ENCODE measurements at places on chromosomes 2 and 18.
A peak's percentile ranks its signal among the peaks of the same experiment; 100 is the strongest.

DNA sequence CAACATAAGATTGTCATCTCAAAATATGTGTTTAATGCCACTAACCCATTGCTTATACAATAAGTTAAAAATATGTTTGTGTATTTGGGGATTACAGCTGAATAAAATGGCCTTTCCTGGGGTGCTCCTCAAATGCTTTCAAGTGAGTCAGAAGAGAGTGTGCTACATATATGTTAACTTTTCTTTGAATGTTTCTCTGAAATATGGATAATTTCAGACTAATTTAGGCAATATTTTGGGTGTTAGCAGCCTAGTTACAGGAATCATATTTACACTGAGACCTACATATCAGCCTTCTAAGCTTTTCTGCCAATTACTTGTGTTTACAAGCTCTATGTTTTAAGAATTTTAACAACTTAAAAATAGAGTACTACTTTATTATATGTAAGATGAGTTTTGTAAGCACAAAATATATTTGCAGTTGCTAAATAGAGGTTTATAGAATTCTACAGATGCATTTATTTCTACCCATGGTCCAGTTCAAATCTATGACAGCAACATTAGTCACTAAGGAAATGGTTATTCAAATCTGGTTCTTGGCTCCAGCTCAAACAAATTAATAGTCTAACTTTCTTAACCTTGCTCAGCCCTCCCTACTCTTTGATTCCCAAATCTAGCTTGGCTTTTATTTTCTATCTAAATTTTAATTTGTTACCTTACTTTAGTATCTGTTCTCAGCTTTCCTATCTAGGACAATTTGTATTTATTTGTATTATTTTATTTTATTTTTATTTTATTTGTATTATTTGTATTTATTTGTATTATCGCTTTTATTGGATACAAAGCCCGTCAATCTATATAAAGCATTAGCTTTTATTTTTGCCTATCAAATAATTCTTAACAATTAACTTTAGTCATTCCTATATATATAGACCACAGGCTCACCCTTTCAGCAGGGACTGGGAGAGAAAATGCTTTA, 48.9 kb downstream of the FSIP2 start:
- no peaks in the 10 kb centered on the region for H3K36me3 ChIP-seq
- no peak for DNase-seq
- no peak overlapping the region for H3K27ac ChIP-seq

DNA sequence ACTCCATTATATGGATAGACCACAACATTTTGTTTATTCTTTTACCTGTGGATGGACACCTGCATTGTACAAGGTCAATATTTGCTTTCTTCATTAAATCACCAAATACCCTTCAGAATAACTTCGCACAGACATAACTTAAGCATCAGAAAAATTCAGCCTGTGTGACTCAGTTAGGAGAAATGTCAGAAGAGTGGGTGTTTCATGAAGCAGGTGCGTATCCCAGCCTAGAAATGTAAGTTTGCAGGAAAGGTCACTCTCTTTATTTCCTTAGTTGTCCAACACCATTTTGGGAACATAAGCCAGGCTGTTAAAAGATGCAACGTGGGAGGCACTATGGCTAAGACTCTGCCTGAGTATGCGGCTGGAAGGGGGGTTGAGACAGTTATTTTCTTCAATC, 48.6 kb upstream of the FHL2 start:
- H3K27me3 ChIP-seq = no peaks in the 10 kb centered on the region
- no peak overlapping the region for H3K4me3 ChIP-seq
- no peak overlapping the region for H3K27ac ChIP-seq
- H3K36me3 ChIP-seq = no peaks in the 10 kb centered on the region
- no peak for DNase-seq

DNA sequence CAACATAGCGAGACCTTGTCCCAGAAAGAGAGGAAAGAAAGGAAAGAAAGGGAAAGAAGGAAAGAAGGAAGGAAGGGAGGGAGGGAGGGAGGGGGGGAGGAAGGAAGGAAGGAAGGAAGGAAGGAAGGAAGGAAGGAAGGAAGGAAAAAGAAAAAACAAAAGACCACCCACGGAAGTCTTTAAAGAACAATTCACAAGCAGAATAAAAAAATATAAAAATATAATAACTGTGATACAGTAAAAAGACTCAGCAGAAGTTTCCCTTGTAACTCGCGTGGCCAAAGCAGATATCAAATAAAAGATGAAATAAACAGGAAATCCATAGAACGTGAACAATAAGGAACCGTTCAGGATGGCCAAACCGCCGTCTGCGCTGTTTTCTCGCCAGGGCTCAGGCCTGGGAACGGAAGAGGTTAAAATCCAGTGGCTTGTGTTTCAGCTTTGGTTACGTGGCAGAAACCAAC, 1.2 kb upstream of the SLC1A4 start:
- H3K4me1 ChIP-seq = peaks cover 4% of the 10 kb centered on the region
- no peaks in the 10 kb centered on the region for H3K36me3 ChIP-seq
- no peaks in the 10 kb centered on the region for H3K27me3 ChIP-seq
- peak overlapping the region; percentile 95 for H3K27ac ChIP-seq
- DNase-seq = no peak

DNA sequence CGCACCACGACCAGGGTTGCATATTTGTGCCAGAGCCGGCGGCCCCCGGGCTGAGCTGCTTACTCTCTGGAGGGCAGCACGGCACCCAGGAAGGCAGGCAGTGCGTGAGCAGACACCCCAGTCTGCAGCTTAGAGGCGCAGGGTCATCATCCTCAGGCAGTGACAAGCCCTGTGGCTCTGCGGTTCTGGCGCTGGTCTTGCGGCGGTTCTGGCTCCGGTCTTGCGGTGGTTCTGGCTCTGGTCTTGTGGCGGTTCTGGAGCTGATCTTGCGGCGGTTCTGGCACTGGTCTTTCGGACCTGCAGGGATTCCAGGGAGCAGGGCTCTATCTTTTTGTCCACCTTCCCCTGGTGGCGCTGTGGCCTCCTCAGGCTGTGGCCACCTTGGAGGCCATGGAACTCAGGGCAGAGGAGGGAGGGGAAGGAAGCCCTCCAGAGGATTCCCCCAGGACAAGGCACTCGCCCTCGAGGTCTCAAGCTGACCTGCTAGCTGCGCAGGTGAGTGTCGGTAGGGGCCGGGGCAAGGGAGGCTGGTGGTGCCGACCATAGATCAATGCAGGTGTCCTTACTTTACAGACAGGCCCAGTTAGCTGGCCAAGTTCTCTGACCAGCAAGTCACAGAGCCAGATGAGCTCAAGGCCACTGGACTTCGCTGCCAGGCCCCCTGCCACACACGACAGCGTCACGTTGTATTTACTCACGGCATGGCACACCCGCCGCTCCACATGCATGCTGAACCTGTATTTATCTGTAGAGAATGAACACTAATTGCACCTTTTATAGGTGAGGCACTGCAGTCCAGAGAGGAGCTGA, 14.9 kb downstream of the ESPNL start:
- H3K4me3 ChIP-seq = no peak overlapping the region
- no peaks in the 10 kb centered on the region for H3K36me3 ChIP-seq
- peaks cover 18% of the 10 kb centered on the region for H3K27me3 ChIP-seq

DNA sequence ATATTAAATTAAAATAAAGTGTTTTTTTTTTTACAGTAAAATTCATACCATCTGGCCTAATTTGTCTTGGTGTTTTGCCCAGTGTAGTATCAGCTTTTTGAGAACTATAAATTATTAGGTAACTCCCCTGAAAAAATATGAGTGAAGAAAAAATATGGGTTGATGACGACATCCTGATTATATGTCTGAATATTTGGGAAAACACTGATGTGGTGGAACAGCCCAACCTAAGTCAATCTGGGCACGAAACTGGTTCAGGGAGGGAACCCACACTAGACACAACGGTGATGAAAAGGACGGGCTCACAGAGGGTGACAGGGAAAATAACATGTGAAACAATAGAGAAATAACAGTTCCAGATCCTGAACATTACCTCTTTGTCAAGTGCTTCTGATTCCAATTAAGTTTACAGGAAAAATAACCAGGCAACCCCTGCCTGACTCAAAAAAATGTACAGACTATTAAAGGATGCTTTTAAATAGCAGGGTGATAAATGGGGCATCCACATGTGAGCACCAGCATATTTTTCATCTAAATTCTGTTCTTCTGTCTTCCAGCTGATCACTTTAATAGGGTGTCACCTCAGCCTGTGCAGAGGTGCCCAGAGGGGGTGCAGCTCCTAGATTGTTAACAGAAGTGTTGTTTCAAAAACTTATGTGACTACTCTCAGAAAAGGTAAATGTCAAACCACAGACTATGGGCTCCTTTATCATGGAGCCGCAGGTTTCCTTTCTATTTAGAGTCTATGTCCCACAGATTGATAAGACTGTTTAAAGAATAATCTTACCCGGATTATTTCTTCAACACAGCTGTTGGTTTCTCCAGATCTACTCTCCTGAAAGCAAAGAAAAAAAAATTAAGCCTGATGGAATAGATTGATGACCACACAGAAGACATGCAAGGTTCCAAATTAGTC, 305.4 kb downstream of the AFF3 start:
- no peaks in the 10 kb centered on the region for H3K27me3 ChIP-seq
- H3K4me3 ChIP-seq = no peak overlapping the region
- H3K4me1 ChIP-seq = no peaks in the 10 kb centered on the region
- H3K36me3 ChIP-seq = no peaks in the 10 kb centered on the region
- DNase-seq = no peak
- H3K27ac ChIP-seq = no peak overlapping the region

GRCh38 chr18:23878336-23878900, 136.1 kb upstream of the TTC39C start:
- H3K36me3 ChIP-seq = no peaks in the 10 kb centered on the region
- no peak overlapping the region for H3K4me3 ChIP-seq
- no peaks in the 10 kb centered on the region for H3K27me3 ChIP-seq
- H3K4me1 ChIP-seq = no peaks in the 10 kb centered on the region

- no peaks in the 10 kb centered on the region for H3K27me3 ChIP-seq
- H3K4me1 ChIP-seq = no peaks in the 10 kb centered on the region
- DNase-seq = no peak
- no peak overlapping the region for H3K27ac ChIP-seq
- H3K4me3 ChIP-seq = no peak overlapping the region
Observed at GRCh38 chr2:235749121-235749770, 255.4 kb downstream of the AGAP1 start.

DNA sequence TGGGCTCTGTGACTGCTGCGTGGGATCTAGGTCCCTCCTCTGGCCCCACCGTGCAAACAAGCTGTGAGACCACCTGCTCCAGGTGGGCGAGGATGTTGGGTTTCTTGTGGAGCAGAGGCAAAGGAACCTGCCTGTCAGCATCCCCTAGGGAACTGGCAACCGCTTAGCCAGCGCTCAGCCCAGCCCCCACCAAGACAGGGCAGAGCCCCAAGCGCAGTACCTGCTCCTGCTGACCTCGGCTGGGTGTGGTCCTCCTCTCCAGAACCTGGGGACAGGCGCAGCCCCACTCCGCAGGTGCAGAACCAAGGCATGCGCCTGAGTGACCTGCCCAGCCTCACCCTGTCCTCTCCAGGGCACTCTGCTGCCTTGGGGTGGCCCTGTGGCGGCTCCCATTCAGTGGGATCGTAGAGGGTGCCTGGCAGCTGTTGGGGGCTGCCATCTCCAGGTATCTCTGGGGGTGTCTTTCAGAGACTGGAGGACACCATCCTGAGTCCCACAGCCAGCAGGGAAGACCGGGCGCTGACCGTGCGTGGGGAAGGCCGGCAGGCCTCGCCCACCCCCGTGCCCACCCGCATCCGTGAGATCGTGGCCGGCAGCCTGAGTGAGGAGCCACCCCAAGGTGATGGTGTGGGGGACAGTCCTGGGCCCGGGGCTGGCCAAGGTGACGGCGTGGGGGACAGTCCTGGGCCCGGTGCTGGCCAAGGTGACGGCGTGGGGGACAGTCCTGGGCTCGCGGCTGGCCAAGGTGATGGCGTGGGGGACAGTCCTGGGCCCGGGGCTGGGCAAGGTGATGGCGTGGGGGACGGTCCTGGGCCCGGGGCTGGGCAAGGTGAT, 12.3 kb downstream of the CROCC2 start:
- no peak for DNase-seq
- H3K36me3 ChIP-seq = no peaks in the 10 kb centered on the region
- peak overlapping the region; percentile 71 for H3K27ac ChIP-seq
- peaks cover 5% of the 10 kb centered on the region for H3K27me3 ChIP-seq
- no peak overlapping the region for H3K4me3 ChIP-seq

GRCh38 chr18:59093668-59094067, 46.0 kb upstream of the SEC11C start:
- H3K36me3 ChIP-seq = no peaks in the 10 kb centered on the region
- H3K27ac ChIP-seq = no peak overlapping the region
- no peaks in the 10 kb centered on the region for H3K4me1 ChIP-seq

- H3K27me3 ChIP-seq = no peaks in the 10 kb centered on the region
- no peak for DNase-seq
- H3K4me1 ChIP-seq = no peaks in the 10 kb centered on the region
- no peaks in the 10 kb centered on the region for H3K36me3 ChIP-seq
- H3K4me3 ChIP-seq = no peak overlapping the region
Observed at GRCh38 chr2:172361360-172361759, 66.0 kb upstream of the ITGA6 start.

- H3K4me3 ChIP-seq = no peak overlapping the region
- H3K4me1 ChIP-seq = no peaks in the 10 kb centered on the region
- no peak for DNase-seq
- no peaks in the 10 kb centered on the region for H3K27me3 ChIP-seq
- H3K27ac ChIP-seq = no peak overlapping the region
- no peaks in the 10 kb centered on the region for H3K36me3 ChIP-seq
Observed at GRCh38 chr18:46632401-46633071, 24.5 kb downstream of the LOXHD1 start.

DNA sequence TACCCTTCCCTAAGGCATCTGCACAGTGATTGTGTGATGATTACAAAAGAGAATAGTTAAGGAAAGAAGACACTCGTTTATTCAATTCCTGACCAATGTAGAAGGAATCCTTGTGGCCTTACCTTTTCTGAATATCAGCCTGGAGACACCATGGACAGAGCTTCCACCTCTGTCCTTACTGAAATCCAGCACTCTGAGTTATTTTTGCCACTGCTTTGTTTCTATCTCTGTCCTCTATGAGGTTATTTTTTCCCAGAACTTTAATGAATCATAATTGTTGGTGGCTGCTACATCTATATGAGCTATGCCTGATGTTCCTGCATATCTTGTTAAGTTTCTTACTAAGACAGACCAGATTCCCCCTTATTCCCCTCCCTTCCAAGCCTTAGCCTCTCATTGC, 275.1 kb downstream of the SETBP1 start:
- no peaks in the 10 kb centered on the region for H3K27me3 ChIP-seq
- H3K4me1 ChIP-seq = no peaks in the 10 kb centered on the region
- H3K27ac ChIP-seq = no peak overlapping the region

- no peak overlapping the region for H3K27ac ChIP-seq
- no peaks in the 10 kb centered on the region for H3K36me3 ChIP-seq
- no peaks in the 10 kb centered on the region for H3K4me1 ChIP-seq
- no peak overlapping the region for H3K4me3 ChIP-seq
Observed at GRCh38 chr2:78132391-78133370, 610.5 kb upstream of the LRRTM4 start.

- no peaks in the 10 kb centered on the region for H3K36me3 ChIP-seq
- no peak overlapping the region for H3K27ac ChIP-seq
- H3K27me3 ChIP-seq = no peaks in the 10 kb centered on the region
- H3K4me1 ChIP-seq = no peaks in the 10 kb centered on the region
- no peak overlapping the region for H3K4me3 ChIP-seq
- DNase-seq = no peak
Observed at GRCh38 chr2:58930537-58930936, 689.4 kb upstream of the FANCL start.

Measured in breast epithelium (tissue), 4 donors.